Activated CD4-positive, alpha-beta memory T cell treated with anti-CD3 and anti-CD28 coated beads, Interleukin-2, amount 10 ng/mL, durations not matched to agents 7 days and 5 days (primary cell): ENCODE measurements at places on chromosomes 16 and 17.

GRCh38 chr17:74307984-74308773, 17.8 kb upstream of the KIF19 start:
- DNase-seq = no peak

DNA sequence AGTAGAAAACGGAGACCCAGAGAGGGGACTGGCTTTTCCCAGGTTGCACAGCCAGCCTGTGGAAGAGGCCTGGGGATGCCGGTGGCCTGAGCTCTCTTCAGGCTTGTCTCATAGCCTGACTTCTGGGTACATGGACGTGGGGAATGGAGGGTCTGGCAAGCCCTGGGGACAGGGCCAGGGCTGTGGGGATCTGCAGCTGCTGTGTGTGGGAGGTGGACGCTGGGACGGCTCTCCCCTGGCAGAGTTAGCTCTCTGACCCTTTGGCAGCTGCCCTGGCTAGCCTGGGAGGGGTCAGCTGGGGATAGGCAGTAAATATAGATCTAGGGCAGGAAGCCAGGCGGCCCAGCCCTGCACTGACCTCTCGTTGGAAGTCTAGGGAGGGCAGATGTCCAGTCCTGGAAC, 20.5 kb downstream of the SLC4A1 start:
- DNase-seq = no peak

DNA sequence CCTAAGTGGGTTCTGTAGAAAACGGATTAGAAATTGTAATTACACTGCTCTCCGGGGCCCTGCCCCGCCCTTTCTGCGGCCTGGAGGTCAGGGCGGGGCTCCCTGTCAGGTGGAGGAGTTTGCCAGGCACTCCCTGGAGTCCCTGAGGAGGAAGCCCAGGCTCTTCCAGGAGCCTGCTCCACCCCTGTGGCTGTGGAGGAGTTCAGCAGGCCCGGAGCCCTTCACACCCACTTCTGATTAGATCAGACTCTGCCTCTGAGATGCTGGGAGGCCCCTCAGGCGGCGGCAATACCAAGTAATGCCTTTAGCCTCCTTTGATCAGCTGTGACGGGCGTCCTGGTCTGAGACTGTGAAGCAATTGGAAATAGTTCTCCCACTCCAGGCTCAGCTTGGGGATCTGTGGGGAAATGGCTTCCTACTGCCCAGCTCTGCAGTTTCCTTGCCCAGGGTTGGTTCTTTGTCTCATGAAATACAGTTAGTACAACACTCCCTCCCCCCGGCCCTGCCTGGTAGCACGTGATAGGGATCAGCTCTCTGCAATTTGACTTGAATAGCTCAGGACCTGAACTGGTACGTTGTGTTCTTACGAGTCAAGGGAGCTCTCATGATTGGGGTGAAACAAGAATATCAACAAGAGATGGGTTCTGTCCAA, 22.3 kb downstream of the BAIAP2 start:
- DNase-seq = no peak

GRCh38 chr17:53635444-53635843, 187.3 kb upstream of the KIF2B start:
- no peak for DNase-seq

GRCh38 chr16:28534542-28535373, 4.0 kb downstream of the NUPR1 start:
- DNase-seq = no peak

GRCh38 chr16:51967646-51968045, 579.3 kb downstream of the TOX3 start:
- no peak for DNase-seq

- no peak for DNase-seq
Measured at GRCh38 chr17:335691-336090, 16.9 kb downstream of the RPH3AL start.

GRCh38 chr17:17048106-17048505, 5.8 kb downstream of the MPRIP start:
- no peak for DNase-seq

DNA sequence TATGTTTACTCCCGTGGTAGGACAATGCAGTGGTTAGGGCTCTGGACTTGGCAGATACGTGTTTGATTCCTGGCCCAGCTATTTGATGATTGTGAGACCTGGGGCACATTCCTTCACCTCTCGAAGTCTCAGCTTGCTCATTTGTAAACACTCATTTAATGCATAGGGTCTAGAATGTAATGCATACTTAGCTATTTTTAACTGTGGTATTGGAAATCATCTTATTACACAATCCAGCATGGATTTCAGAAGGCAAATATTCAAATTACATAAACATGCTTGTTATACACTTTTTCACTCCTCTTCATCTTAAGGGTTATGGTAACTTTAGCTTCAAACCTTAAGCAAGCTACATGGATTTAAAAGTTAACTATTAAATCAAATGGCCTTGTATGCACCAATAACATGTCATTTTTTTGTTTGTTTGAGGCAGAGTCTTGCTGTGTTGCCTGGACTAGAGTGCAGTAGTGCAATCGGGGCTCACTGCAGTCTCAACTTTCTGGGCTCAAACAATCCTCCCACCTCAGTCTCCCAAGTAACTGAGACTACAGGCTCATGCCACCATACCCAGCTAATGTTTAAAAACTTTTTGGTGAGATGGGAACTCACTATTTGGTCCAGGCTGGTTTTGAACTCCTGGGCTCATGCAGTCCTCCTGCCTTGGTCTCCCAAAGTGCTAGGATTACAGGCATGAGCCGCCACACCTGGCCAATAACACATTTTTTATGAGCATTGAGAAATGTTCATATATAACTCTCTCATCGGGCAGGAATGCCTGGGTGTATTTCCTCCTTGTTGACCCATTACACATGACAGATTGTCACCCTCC, 52.5 kb downstream of the VAT1L start:
- DNase-seq = no peak

DNA sequence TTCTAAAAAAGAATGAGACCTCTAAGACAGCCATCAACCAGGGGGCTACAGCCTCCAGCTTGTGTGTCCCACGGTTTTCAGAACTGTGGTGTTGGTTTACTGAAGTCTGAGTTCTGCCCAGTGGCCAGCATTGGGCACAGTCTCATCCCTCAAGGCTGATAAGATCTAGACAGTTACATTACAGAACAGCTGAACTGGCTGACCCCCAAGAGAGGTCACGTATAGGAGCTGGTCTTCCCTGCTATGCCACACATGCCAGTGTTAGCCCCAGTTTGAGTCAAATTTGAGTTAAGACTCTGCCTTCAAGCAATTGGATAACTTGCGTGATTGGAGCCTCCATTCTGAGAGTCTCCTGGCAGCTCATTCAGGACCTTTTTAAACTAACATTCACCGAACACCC, 14.8 kb upstream of the NUP93 start:
- DNase-seq = no peak

GRCh38 chr16:87416826-87417527, 24.8 kb downstream of the MAP1LC3B start:
- DNase-seq = no peak

GRCh38 chr16:86134802-86135461, 236.0 kb downstream of the IRF8 start:
- DNase-seq = no peak

- DNase-seq = no peak
Measured at GRCh38 chr17:20997711-20998570, 44.9 kb downstream of the USP22 start.

DNA sequence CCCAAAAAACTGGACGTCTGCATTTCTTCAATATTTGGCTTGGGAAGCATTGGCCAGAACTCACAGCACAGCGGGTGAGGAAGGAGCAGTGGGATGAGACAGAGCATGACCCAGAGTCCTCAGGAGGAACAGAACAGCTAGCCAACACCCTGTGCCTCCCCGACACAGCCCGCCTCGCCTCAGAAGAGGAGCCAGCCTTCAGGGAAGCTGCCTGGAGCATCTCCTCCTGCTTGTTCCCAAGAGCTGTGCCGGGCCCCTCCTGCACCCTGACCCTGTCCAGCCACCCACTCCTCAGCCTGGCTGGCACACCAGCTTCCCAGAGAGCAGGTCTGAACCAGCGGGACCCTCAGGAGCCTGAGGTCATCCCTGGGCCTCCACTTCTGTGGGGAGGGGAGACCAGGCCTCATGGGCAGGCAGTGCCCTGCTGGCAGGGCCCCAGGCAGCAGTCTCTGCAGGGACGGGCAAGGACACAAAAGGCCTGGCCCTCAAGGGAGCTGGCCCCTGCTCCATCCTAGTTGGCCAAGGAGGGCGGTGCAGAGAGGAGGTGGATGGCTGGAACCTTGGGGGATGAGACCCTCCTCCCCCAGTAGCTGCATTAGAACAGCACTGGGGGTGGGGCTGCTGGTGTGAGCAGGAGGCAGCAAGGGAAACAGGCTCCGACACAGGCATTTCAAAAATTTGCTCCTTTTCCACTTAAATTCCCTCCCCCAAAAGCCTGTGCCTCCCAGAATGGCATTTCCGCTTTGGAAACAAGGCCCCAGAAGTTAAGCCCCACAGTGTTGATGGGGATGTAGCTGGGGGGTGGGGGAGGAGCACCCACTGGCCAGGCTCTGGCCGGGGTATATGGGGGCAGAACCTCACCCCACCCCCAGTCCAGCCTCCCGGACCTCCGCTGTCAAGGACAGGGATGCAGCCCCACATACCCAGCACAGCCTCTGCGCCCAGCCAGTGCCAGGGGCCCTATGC, 1.8 kb upstream of the BCAR1 start:
- DNase-seq = no peak

GRCh38 chr17:73423159-73423715, 111.4 kb upstream of the CDC42EP4 start:
- no peak for DNase-seq
